PC-9 (cell line): ENCODE measurements at places on chromosomes 7 and 10. TPM values are rescaled to one million over a fixed set of nuclear protein-coding genes. Genes with fewer than 3 reads are reported as not detected.

- DNase-seq, result peak; percentile 11
- no peaks in the 10 kb centered on the region for H3K36me3 ChIP-seq
- peak overlapping the region; percentile 37; the same call in 1 of the 2 replicates for H3K27ac ChIP-seq
Observed at GRCh38 chr10:129545261-129545660, 78.2 kb downstream of the MGMT start.

The HECTD2 gene
- total RNA-seq, result 3.2 and 5.2 TPM in 2 replicates

The CFAP46 gene
- not detected in 2 replicates for total RNA-seq

GRCh38 chr10:130776724-130777123 lies 534.8 kb downstream of the TCERG1L start:
- peaks cover 58% of the 10 kb centered on the region for H3K27me3 ChIP-seq
- no peaks in the 10 kb centered on the region for H3K36me3 ChIP-seq
- H3K27ac ChIP-seq, result no peak overlapping the region
- no peak for DNase-seq
- H3K4me1 ChIP-seq, result no peaks in the 10 kb centered on the region
- H3K4me3 ChIP-seq, result no peak overlapping the region

GRCh38 chr10:114517368-114518250 lies 113.3 kb upstream of the AFAP1L2 start:
- H3K36me3 ChIP-seq, result no peaks in the 10 kb centered on the region
- H3K4me3 ChIP-seq, result no peak overlapping the region
- H3K27me3 ChIP-seq, result no peaks in the 10 kb centered on the region
- no peak for DNase-seq
- peak overlapping the region; percentile 93; the same call in 1 of the 2 replicates for H3K27ac ChIP-seq
- H3K4me1 ChIP-seq, result peaks cover 43% of the 10 kb centered on the region

GRCh38 chr10:20502903-20503585 lies 394.1 kb downstream of the NEBL start:
- no peak overlapping the region for H3K27ac ChIP-seq
- H3K36me3 ChIP-seq, result no peaks in the 10 kb centered on the region
- H3K4me3 ChIP-seq, result no peak overlapping the region

DNA sequence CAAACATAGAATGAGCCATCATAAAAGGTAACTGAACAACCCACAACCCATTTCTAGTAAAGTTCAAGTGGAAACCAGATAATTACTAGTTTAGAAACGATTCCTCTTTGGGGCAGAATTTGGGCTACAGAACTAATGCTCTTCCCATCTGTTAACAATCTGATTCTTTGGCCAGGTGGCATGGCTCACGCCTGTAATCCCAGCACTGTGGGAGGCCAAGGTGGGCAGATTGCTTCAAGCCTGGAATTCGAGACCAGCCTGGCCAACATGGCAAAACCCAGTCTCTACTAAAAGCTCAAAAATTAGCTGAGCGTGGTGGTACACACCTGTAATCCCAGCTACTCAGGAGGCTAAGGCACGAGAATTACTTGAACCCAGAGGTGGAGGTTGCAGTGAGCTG lies 18.5 kb downstream of the CYP51A1 start:
- no peak overlapping the region for H3K4me3 ChIP-seq
- DNase-seq, result no peak
- H3K36me3 ChIP-seq, result peaks cover 37% of the 10 kb centered on the region
- H3K27ac ChIP-seq, result no peak overlapping the region
- H3K4me1 ChIP-seq, result no peaks in the 10 kb centered on the region
- H3K27me3 ChIP-seq, result no peaks in the 10 kb centered on the region

DNA sequence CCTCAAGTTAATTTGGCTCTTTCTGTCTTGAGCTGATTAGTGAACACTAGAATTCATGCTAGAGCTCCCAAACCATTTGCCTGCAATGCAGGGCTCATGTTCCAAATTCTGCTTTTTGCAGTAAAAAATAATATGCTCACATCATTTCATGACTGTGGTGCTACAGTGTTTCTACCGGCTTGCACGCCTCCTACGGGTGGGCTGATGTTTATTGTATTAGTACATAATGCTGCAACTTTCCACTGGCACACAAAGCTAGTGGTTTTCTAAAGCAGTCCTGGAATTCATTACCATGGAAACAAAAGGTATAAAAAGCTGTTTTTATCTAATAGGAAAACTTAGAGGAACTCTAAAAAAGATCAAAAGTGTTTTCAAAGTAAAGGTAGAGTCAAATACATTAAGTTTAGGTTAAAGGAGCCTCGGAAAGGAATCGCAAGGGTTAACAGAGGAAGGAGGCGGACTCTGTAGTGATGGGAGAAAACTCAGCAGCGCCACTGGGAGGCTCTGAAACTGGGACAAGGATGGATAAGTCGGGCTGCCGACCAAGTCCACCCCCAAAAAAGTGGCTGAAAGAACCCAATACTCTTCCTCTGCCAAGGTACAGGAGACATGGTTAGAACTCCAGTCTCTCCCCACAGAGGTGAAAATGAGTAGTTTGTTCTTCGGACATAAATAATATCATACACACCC lies 25.9 kb downstream of the GRM8 start:
- no peak for DNase-seq
- H3K36me3 ChIP-seq, result no peaks in the 10 kb centered on the region
- H3K27me3 ChIP-seq, result peaks cover 6% of the 10 kb centered on the region
- H3K4me1 ChIP-seq, result no peaks in the 10 kb centered on the region
- H3K27ac ChIP-seq, result no peak overlapping the region

GRCh38 chr10:3395458-3395861 lies 222.9 kb upstream of the PITRM1 start:
- peak; percentile 2 for DNase-seq
- H3K36me3 ChIP-seq, result no peaks in the 10 kb centered on the region
- no peak overlapping the region for H3K27ac ChIP-seq
- no peaks in the 10 kb centered on the region for H3K27me3 ChIP-seq
- no peaks in the 10 kb centered on the region for H3K4me1 ChIP-seq
- H3K4me3 ChIP-seq, result no peak overlapping the region

The IQCE gene
- total RNA-seq, result 28.3 and 35.8 TPM in 2 replicates

- H3K27ac ChIP-seq, result no peak overlapping the region
- H3K4me3 ChIP-seq, result no peak overlapping the region
- no peaks in the 10 kb centered on the region for H3K4me1 ChIP-seq
- H3K27me3 ChIP-seq, result no peaks in the 10 kb centered on the region
Observed at GRCh38 chr7:86768967-86769760, 125.5 kb downstream of the GRM3 start.

GRCh38 chr7:35697414-35698175 lies 2.7 kb upstream of the HERPUD2 start:
- no peak overlapping the region; the same call in 1 of the 2 replicates for H3K4me3 ChIP-seq
- H3K27ac ChIP-seq, result peak overlapping the region; percentile 35
- H3K4me1 ChIP-seq, result peaks cover 41% of the 10 kb centered on the region
- DNase-seq, result peak; percentile 74

The HOXA9 gene
- total RNA-seq, result 1.9 and 2.5 TPM in 2 replicates

The SPAM1 gene
- total RNA-seq, result not detected in 2 replicates

The NPFFR1 gene
- 0.05 and 0.09 TPM in 2 replicates for total RNA-seq

The CDK14 gene
- 39.1 and 41.6 TPM in 2 replicates for total RNA-seq

DNA sequence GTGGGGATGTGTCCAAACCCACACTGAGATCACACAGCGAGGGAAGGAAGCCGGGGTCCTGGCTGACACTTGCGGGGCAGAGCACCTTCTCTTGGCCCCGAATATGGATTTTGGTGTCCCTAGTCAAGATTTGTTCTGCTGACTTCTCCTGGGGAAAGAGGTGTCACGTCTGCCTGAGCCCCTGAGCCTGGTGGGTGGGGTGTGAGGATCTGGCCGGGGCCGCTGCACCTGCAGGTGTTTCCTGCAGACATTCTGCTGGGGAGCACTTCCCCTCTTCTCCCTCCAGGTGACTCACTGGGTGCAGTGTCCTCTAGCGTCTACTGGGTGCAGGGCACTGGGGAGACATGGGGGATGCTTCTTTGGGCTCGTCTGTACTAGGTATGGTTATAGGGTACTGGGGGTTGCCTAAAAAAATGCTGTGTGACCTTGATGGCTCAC lies 99.2 kb downstream of the GRK5 start:
- H3K36me3 ChIP-seq, result no peaks in the 10 kb centered on the region
- H3K27me3 ChIP-seq, result no peaks in the 10 kb centered on the region
- peak overlapping the region; percentile 47; the same call in 1 of the 2 replicates for H3K4me3 ChIP-seq
- peaks cover 57% of the 10 kb centered on the region for H3K4me1 ChIP-seq

The PRSS37 gene
- not detected in 2 replicates for total RNA-seq

DNA sequence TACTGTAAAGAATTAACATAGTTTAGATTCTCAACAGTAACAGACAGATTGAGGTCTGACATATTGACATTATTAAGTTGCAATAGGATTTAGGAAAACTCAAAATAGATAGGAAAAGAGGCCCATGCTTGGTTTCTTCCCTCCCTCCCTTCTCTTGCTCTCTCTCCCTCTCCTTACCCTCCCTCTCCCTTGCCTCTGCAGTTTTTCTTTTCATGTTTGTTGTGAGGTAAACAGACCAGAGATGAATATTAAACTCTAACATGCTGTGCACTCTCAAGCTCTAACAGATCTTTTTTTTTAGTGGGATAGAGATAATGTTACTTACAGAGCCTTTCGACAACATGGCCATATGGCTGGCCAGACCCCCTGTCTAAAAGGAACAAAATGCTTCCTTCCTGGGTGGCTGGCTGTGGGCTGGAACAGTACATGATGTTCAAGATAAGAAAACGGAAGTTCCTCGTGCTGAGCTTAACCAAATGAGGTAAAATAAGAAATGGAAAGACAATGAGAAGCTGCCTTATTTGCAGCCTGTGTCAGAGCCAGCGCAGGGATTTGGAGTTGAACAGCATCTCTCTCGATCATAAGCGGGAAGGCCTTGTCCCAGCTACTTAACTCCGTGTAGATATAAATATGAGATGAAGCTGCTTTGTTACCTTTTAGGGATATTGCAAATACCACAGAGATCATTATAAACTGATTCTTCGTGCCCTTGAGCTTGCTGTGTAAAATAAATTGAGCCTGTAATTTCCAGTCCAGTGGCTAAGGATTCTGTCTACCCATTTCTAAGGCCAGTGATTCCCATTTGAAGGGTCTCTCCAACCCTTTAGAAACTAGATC lies 391.9 kb upstream of the NPVF start:
- H3K4me3 ChIP-seq, result no peak overlapping the region
- H3K27ac ChIP-seq, result no peak overlapping the region
- H3K36me3 ChIP-seq, result no peaks in the 10 kb centered on the region
- DNase-seq, result no peak

DNA sequence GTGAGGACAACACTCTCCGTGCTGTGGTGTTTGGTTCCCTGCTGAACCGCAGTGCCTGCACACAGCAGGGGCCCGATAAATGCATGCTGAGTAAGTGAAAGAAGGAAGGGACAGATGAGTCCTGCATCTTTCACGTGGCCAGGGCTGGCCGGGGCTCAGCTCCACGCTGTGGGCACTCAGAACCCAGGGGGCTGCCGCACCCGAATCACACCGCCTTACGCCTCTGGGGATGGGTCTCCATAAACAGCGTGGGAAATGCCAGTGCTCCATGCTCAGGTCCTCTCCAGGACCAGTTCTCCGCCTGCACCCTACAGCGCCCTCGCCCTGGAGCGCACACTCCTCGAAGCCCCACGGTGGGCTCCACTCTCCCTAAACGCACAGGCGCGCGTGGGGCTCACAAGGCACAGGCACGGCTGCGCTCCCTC lies 38.1 kb downstream of the RASGEF1A start:
- no peak overlapping the region for H3K4me3 ChIP-seq
- peaks cover 15% of the 10 kb centered on the region for H3K27me3 ChIP-seq
- DNase-seq, result no peak
- no peak overlapping the region for H3K27ac ChIP-seq
- H3K4me1 ChIP-seq, result no peaks in the 10 kb centered on the region

The IQUB gene
- 0.33 and 0.98 TPM in 2 replicates for total RNA-seq

DNA sequence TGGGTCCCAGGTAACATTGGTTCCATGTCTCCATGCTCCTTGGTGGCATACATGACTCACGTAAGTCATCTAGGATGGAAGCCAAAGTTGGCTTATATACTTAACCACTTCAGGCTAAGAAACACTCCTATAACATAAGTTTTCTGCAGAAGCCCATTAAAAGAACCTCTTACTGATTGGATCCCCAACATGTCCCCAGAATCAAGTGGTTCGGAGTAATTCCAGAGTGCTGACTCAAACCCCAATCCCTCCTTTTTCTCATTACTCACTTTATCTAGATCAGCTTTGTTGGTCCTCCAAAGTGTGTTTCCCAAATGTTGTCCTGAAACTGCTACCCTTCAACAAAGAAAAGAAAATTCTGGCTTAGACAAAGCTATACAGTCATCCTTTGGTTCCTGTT lies 10.1 kb upstream of the ATOH7 start:
- H3K27me3 ChIP-seq, result no peaks in the 10 kb centered on the region
- no peaks in the 10 kb centered on the region for H3K36me3 ChIP-seq
- DNase-seq, result no peak
- no peak overlapping the region for H3K4me3 ChIP-seq
- no peaks in the 10 kb centered on the region for H3K4me1 ChIP-seq
- no peak overlapping the region for H3K27ac ChIP-seq

DNA sequence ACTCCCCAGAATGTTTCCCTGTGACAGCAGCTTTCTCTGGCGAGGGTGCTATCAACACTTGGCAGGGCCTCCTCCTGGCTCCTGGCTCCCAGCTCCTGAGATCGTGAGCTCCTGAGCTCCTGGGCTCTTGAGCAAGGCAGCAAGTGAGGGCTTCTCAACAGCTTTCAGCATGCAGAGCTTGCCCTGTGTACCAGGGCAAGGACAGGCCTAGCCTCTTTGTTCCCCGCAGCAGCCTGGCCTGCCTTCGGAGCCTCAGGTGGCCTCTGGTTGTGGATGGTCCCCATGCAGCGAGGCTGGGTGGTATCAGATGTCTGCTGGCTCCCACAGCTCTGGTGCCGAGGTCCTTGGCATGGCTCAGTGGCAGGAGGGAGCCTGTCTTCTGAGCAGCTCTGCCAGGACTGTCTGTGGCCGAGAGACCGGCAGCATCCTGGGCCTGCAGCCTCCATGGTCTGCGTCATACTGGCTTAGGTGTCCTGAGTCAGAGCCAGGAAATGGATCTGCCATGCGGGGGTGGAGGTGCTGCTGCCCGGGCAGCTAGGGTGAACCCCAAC lies 44.2 kb downstream of the ZMIZ1 start:
- no peak for DNase-seq
- no peaks in the 10 kb centered on the region for H3K36me3 ChIP-seq
- no peaks in the 10 kb centered on the region for H3K27me3 ChIP-seq
- no peak overlapping the region for H3K27ac ChIP-seq

- no peaks in the 10 kb centered on the region for H3K27me3 ChIP-seq
- H3K27ac ChIP-seq, result no peak overlapping the region
- DNase-seq, result peak; percentile 75
- no peaks in the 10 kb centered on the region for H3K36me3 ChIP-seq
Observed at GRCh38 chr7:28389504-28390395, 22.6 kb upstream of the CREB5 start.

DNA sequence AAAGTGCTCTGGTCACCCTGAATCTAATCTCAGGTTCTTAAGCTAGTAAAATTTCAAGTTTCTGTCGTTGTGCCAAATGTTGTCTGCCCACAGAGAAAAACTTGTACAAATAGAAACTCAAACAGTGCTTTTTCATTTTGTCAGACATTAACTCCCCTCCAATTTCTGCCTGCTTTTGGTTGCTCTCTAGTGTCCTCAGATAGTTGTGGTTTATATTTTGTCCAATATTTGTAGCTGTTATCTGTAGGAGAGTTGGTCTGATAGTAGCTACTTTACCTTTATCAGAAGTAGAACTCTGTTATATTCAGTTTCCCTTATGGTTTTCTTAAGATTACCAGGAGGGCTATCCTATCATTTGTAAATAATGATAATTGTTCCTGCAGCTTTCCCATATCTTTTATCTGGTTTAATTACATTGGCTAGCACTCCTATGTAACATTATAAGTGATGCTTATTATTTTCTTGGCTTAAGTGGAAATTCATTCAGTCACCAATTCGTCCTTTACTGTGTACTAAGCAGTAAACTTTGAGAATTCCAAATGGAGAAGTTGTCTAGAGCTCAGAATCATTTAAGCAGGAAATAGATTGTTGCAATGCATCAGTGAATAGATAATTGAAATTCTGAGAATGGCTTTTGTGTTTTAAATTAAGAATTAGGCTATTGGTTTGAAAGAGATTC lies 91.0 kb downstream of the ANKIB1 start:
- no peaks in the 10 kb centered on the region for H3K27me3 ChIP-seq
- no peak overlapping the region for H3K4me3 ChIP-seq
- no peaks in the 10 kb centered on the region for H3K4me1 ChIP-seq
- DNase-seq, result no peak

The ABCB4 gene
- not detected in 2 replicates for total RNA-seq
